Myocyte (in vitro differentiated cells): ENCODE measurements at places on chromosomes 2 and 18.

DNA sequence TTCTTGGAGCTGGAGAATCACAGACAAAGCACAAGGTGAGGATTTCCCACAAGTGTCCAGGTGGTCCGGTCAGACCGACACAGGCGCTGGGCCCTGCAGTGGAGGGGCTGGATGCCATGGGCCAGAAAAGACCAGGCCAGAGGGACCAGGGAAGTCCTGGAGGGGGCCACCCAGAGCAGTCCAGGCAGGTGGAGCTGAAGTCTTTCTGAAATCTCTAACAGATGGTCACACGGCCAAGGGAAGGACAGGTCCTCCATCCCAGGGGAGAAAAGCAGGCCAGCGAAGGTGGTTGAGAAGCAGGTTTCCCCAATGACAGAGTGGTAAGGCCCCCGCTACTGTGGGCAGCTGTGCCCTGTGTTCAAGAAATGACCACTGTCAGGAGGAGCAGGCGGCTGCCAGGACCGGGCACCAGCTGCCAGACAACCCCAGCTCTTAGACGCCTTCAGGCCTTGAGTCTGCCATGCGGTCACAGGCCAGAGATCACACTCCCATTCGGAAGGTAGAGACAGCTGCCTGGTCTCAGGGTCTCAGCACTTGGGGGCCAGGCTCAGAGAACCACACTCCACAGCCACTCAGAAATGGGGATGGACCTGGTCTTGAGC, 25.9 kb downstream of the HS1BP3 start:
- DNase-seq = no peak

- DNase-seq = no peak
These were observed 1846.4 kb upstream of the PIK3C3 start for GRCh38 chr18:40108596-40108995.

GRCh38 chr2:179302764-179303571, 38.3 kb upstream of the SESTD1 start:
- DNase-seq = peak; percentile 22

- DNase-seq = no peak
These were observed 79.4 kb upstream of the ARHGAP28 start for GRCh38 chr18:6650127-6650507.

DNA sequence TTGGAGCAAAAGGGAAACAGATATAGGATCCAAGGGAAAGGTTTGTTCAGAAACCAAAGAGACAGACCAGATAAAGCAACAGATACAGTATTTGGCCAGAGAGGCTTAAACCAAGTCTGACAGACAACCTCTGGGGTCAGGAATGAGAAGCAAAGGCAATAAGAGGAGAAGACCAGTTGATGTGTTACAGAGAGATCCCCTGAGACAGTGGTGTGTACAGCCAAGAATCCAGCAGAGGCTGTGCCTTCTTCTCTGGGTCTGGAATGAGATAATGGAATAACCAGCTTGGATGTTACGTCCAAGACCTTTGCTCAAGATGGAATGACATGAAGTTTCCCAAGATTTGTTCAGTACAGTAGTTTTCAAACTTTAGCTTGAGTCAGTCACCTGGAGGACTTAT, 61.1 kb downstream of the MDH1 start:
- DNase-seq = no peak
